ENCODE measurements at places on chromosomes 3 and 15.

- no peak for DNase-seq
These were observed 28.8 kb upstream of the MAGEF1 start for GRCh38 chr3:184740509-184741258.

DNA sequence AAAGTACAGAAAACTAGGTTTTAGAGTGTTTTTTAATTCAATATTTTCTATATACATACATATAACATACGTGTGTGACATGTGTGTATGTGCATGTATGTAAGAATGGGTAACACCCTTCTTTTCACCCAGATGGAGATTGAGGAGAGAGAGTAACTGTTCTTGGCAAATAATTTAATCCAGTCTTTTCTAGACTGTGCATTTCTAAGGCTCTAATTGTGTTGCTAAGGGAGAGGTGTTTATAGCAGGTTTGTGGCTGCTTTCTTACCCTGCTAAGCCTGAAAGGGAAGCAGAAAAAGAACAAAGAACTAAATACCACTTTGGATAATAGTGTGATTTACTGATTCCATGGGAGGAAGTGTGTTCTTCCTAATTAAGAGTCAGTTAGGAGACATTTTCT, 46.0 kb upstream of the ALDH1L1 start:
- no peak for DNase-seq

DNA sequence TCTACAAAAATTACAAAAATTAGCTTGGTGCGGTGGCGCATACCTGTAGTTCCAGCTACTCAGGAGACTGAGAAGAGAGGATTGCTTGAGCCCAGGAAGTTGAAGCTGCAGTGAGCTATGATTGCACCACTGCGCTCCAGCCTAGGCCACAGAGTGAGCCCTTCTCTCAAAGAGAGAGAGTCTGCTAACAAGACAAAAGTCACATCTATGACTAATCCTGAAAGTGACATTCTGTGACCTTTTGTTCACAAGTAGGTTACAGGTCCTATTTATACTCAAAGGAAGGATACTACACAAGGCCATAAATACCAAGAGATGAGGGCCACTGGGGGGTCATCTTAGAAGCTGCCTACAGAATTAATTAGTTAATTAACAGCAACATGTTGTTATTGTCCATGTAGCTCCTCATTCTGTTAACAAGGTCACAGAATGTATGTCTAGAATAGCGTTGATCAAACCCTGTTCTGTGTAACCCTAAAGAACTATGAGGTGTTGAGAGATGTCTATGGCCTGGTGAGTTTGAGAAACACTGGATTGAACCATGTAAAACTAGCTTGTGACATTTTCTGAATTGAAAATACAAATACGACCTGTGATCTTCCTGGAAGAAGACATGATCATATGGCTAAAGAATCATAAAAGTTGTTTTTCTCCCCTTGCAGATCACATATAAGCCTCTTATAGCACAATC, 97.0 kb downstream of the SAMMSON start:
- DNase-seq = no peak

GRCh38 chr3:146279013-146279412, 28.1 kb upstream of the PLSCR4 start:
- no peak for DNase-seq

GRCh38 chr3:28669870-28670269, 321.2 kb upstream of the AZI2 start:
- DNase-seq = no peak

DNA sequence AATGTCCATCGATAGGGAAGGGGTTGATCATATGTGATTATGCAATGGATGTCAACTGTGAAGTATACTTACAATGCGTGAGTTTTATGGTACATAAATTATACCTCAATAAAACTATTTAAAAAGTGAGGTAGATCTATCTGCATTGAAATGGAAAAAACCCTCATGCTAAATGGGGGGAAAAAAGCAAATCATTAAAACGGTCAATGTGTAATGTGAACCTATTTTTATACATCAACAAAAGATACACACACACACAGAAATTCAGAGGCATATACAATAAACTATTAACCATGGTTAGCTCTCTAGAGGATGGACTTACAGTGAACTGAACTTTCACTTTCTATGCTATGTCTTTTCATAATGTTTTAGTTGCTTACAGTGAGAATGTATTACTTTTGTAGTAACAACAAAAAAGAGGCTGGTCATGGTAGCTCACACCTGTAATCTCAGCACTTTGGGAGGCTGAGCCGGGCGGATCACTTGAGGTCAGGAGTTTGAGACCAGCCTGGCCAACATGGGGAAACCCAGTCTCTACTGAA, 23.1 kb downstream of the STIMATE start:
- no peak for DNase-seq

Data from retina (tissue), 1 donor.